Stimulated activated CD8-positive, alpha-beta memory T cell treated with anti-CD3 and anti-CD28 coated beads, Interleukin-4, amount 100 ng/mL, for 1 hour (primary cell): ENCODE measurements at places on chromosomes 5 and 9.

GRCh38 chr9:108956022-108956630, 21.9 kb downstream of the ABITRAM start:
- DNase-seq, result no peak

DNA sequence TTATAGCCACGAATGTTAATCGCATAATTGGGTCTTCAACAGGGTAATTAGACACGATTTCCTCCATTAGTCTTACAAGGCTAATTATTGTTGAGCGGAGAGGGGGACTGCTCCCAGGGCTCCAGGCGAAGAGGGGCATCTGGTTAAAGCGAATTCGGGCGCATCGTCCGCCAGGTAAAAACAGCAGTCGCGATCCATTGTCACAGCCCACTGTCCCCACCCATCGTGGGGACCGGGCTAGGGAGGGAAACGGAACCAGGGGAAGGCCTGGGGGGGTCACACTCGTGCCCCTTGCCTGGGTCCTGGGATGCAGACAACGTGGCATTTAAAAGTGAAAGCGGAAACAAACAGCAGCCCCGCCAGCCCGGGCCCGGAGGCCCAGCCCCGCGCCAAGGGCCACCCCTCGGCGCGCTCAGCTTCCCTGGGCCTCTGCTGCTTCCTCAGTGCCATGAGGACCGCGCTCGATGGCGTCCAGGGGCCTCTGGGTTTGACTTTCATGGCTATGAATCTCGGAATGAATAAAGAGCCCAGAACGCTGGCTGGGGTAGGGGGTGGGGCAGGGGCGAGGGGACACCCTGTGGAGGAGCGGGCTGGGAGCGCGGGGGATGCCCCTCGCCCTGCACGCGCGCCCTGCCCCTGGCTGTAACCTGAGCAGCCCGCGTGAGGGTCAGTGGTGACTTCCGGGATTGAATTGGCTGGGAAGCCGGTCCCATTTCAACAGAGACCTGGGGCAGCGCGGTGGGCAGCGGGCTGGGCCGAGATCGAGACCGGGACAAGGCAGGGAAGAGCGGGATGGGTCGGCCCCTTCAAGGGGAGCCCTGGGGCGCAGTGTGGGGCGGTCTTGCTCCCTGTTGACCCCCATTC, 99.9 kb downstream of the GTF3C4 start:
- peak; percentile 27 for DNase-seq

GRCh38 chr9:113463418-113464285, at the start of gene RGS3:
RGS3 (plus strand) TSS chr9:113463727; CDS start chr9:113463803, 76 bp downstream.
- no peak for DNase-seq

DNA sequence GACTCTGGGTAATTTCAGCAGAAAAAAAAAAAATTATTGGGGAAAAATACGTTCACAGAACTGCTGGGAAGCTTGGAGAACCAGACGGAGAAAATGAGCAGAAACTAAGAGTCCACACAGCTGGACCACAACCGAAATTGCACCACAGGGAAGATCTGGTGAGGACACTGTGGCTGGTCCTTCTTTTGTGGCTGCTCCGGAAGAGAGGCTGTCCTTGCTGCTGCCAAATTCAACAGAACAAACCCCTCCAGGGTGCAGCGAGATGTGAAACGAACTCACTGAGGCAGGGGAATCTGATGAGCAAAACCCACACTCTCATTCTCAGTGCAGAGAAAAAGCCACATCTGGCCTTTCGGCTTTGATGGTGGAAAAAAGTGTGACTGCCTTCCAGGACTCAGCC, 200.0 kb downstream of the ACTL7B start:
- DNase-seq, result no peak

DNA sequence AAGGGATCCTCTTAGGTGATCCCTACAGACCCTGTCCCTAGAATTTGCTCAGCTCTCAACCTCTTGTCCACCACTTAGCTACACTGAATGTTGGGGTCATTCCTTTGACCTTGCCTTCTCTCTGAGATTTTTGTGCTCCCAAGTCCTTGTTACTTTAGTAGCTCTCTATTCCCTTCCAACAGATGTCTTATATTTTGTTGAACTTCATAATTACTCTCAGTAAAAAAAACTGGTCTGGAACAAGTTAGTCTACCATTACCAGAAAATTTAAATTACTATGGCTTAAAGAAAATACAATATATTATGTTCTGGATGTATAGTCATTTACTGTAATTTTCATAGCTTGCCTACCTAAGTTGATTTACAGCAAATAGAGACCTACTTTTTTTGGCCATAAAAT, 23.5 kb upstream of the RANBP3L start:
- DNase-seq, result no peak

GRCh38 chr5:137669811-137670210, 66.1 kb downstream of the KLHL3 start:
- DNase-seq, result no peak

DNA sequence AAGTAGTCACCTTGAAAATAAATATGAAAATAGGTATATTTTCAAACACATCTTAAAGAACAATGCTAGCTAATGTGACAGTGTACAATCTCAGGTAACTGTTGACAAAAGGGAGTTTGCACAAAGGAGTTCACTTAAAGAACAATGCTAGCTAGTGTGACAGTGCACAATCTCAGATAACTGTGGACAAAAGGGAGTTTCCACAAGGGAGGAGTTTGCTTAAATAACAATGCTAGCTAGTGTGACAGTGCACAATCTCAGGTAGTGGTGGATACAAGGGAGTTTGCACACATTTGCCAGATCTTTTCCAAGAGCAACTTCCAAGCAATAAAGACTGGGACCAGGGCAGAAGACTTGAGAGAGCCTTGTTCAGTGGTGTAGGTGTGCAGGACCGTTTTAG, 442.9 kb upstream of the FTMT start:
- DNase-seq, result no peak

DNA sequence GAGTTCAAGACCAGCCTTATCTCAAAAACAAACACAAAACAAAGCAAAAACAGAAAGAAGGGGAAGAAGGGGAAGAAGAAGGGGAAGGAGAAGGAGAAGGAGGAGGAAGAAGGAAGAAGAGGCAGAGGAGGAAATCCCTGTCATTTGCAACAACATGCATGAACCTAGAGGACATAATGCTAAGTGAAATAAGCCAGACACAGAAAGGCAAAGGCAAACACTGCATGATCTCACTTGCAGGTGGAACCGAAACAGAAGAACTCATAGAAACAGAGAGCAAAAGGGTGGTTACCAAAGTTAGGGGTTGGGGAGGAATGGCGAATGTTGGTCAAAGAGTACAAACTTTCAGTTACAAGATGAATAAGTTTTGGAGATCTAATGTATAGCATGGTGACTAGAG, 135.4 kb downstream of the UGCG start:
- no peak for DNase-seq
